ENCODE measurements at places on chromosomes 7 and 10. TPM values are rescaled to one million over a fixed set of nuclear protein-coding genes. Genes with fewer than 3 reads are reported as not detected.
A peak's percentile ranks its signal among the peaks of the same experiment; 100 is the strongest.

DNA sequence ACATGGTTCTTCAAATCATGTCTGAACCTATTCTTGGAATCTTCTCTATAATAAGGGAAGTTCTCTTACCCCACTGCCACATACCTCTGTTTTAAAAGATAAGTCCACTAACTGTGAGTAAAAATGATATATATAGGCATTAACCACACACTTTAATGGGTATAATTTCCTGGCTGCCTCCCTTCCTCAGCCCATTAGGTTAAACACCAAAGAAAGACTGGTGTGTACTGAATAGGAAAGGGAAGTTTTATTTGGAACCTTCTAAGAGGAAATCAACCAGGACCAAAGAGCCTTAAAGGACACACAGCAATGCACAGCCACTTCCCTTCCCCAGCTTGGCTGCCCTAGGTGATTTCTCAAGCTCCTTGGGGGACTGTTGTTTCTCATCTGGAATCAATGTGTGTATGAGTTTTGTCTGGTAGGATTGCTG is 5.0 kb upstream of the WBP1L start:
- H3K36me3 ChIP-seq = no peaks in the 10 kb centered on the region
- no peak for DNase-seq
- peaks cover 5% of the 10 kb centered on the region for H3K4me1 ChIP-seq
- no peak overlapping the region for H3K4me3 ChIP-seq

GRCh38 chr10:23439452-23439960 is 631 bp downstream of the OTUD1 start:
- no peaks in the 10 kb centered on the region for H3K27me3 ChIP-seq
- H3K4me3 ChIP-seq = peak overlapping the region; percentile 91
- H3K27ac ChIP-seq = peak overlapping the region; percentile 100
- H3K4me1 ChIP-seq = peaks cover 25% of the 10 kb centered on the region

GRCh38 chr7:52863652-52864051 is 171.8 kb upstream of the POM121L12 start:
- DNase-seq = no peak
- no peaks in the 10 kb centered on the region for H3K27me3 ChIP-seq
- H3K4me1 ChIP-seq = no peaks in the 10 kb centered on the region
- H3K36me3 ChIP-seq = no peaks in the 10 kb centered on the region

The UTF1 gene
- total RNA-seq = not detected
